ENCODE measurements at places on chromosomes 12 and 14. TPM values are rescaled to one million over a fixed set of nuclear protein-coding genes. Genes with fewer than 3 reads are reported as not detected.

EPYC gene
- total RNA-seq, result not detected

LRP1-AS gene
- total RNA-seq, result not detected

ALX1 gene
- total RNA-seq, result not detected

HHIPL1 gene
- 24.1 TPM for total RNA-seq

TAC3 gene
- not detected for total RNA-seq

ATL1 gene
- 4.0 TPM for total RNA-seq
